Activated naive CD4-positive, alpha-beta T cell treated with Interleukin-2 at 50 U/mL for 16 hours (primary cell): ENCODE measurements at places on chromosomes 7 and 10.

GRCh38 chr10:28853195-28853594, 175.9 kb downstream of the BAMBI start:
- no peak for DNase-seq

- DNase-seq, result no peak
These were observed 180.5 kb upstream of the PRSS58 start for GRCh38 chr7:142438235-142438922.

GRCh38 chr7:5439572-5440496, 16.2 kb upstream of the TNRC18 start:
- no peak for DNase-seq

- DNase-seq, result peak; percentile 22
These were observed 10.9 kb downstream of the SEC31B start for GRCh38 chr10:100508691-100509150.

- no peak for DNase-seq
These were observed 14.6 kb downstream of the ZCWPW1 start for GRCh38 chr7:100413889-100414288.

DNA sequence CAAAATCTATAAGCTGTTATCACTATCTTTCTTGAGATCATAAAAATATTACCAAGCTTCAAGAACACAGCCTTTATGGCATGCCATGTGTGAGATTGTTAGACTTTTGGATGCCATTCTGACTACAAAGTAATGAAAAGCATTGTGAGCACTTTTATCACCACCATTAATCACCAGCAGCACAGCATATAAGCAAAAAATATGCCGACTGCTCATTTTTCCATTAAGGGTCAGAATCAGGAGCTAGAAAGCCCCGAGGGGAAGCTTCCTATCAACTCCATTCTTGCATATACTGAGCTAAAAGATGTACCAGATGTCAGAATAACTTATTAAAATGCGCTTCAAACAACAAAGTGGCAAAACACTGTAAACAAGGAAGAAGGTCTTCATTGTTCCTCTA, 114.3 kb downstream of the LMBR1 start:
- no peak for DNase-seq

DNA sequence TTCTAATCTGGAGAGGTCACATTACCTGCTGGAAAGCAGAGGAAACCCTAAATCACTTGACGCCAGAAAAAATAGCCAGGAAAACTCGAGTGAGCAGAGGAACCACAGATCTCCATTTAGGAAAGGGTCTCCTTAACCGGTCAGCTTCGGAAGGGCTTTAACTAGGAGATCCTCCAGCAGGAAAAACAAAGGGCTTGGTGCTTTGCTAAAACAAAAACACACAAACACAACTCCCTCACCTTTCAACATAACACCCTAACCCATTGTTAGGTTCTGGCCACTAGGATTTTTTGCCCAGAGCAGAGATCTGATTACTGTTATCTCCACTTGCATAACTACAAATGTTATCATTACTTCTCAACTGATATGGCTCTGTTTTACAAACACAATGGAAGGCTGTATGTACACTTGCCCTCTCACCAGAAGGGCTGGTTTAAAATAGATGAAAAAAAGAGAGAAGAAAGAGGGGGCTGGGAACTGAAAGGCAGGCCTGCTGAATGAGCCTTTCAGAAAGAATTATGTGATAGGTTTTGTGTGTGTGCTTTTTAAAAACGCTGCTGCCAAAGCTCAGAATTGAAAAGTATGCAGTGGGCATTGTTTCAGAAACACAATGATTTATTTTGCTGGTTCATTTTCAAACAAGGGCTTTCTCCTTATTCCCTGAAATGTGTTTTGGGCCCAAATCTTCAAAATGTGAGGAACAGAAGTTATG, 161.5 kb downstream of the FGFR2 start:
- DNase-seq, result no peak

- DNase-seq, result peak; percentile 25
These were observed 2.0 kb upstream of the TM9SF3 start for GRCh38 chr10:96588616-96589419.

GRCh38 chr7:151493083-151493482, 26.6 kb downstream of the RHEB start:
- DNase-seq, result no peak

- no peak for DNase-seq
These were observed 68.0 kb upstream of the NRP1 start for GRCh38 chr10:33402220-33403073.

- DNase-seq, result no peak
These were observed 37.3 kb upstream of the TMEM248 start for GRCh38 chr7:66883716-66884115.

GRCh38 chr7:91752102-91752501, 128.4 kb downstream of the MTERF1 start:
- no peak for DNase-seq

- DNase-seq, result no peak
These were observed 107.4 kb downstream of the STRA8 start for GRCh38 chr7:135341049-135341448.

- no peak for DNase-seq
These were observed 26.1 kb upstream of the BHLHA15 start for GRCh38 chr7:98185101-98185500.
